ENCODE measurements at places on chromosomes 13 and 19.

DNA sequence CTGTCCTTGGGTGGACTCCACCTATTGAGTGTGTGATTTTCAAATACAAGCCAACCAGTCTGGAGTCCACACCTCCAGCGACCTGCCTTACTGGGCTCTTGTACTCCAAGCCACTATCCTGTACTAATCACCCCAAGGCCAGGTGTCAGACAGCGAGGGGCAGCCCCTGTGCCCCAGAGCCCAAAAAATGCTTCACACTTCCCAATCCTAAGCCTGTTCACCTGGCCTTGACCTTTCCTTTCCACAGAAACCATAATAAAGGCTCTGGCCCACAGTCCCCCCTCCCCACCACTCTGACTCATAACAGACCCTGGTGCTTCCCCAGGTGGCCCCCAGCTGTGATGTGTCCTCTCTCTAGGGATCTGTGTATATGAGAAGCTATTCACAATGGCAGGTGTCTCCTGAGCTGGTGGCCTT, 3.9 kb downstream of the CD209 start:
- DNase-seq = no peak

- no peak for DNase-seq
Observed at GRCh38 chr13:26052337-26052736, 521 bp upstream of the SHISA2 start.

DNA sequence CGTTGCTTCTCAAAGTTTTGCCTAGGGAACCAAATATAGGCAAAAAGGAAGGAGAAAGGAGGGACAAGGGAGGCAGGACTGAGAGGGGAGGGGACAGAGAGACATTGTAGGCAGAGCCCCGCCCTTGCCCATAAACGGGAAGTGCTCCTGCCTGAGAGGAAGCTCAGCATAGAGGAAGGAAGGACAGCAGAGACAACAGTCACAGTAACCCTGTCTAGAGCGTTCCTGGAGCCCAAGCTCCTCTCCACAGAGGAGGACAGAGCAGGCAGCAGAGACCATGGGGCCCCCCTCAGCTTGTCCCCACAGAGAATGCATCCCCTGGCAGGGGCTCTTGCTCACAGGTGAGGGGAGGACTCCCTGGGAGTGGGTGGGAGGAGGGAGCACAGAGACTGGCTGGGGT, at the start of gene CEACAM21:
Gene CEACAM21, plus strand, starts transcription at position 169 of the 400 bp plus-strand sequence. Its CDS starts 109 bp downstream, at position 278.
- peak; percentile 20 for DNase-seq

DNA sequence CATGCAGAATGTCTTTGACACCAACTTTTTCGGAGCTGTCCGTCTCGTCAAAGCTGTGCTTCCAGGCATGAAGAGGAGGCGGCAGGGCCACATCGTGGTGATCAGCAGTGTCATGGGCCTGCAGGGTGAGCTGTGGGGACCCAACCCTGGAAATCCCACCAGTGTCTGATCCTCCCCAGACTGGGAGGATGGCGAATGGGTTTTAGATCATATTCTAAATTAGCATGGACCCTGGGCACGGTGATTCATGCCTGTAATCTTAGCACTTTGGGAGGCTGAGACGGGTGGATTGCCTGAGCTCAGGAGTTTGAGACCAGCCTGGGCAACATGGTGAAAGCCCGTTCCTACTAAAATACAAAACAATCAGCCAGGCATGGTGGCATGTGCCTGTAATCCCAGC, 5.5 kb downstream of the RDH8 start:
- no peak for DNase-seq

DNA sequence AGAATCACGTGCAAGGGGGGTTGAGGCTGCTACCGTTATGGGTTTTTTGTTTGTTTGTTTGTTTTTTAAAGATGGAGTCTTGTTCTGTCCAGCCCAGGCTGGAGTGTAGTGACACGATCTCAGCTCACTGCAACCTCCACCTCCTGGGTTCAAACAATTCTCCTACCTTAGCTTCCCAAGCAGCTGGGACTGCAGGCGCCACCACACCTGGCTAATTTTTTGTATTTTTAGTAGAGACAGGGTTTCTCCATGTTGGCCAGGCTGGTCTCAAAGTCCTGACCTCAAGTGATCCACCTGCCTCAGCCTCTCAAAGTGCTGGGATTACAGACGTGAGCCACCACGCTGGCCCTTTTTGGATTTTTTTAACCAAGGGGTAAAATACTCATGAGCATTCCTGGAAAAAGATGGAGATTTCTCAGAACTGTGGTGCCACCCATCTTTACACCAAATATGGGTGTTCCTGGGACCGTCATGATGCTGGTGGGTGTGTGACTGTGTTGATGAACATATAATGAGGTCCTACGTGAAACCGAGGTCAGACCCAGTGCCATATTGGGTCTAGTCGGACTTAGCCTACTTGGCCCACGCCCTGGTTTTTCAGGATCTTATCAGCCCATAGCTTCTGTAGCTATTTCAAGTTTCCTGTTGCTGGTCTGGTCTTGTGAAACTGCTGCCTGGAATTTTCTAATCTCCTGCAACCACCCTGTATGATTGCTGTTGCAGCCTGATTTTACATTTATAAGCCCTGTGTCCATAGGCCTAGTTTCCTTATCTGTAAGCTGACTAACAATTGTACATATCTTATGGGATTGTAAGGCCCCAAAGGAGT, 6.2 kb downstream of the PPP1R15A start:
- DNase-seq = no peak

DNA sequence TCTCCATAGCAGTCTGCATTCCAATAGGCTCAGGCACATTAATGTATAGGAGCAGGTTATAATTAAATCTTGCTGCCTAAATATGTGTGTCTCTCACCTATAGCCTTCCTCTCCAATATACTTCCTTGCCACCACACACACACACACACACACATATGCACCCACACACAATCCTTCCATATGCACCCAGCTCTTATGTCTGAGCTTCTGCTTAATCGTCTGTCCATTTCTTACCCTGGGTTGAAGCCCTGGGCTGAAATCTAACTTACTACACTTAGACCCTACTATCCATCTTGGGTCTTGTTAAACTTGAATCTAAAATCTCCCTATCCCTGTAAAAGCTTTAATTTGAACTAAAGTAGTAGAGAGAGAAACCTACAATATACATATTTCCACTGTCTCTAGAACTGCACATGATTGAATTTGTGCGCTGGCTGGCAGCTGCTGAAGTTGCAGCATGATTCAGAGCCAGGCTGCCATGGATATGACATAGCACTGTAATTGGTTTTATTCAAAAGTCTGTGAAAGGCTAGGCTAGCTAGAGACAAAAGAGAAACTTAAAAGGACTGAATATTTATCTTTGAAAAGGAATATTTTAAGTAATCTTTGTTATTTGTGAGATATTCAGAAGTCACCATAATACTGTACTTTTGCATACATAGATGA, 25.7 kb upstream of the FREM2 start:
- no peak for DNase-seq

- DNase-seq = no peak
Observed at GRCh38 chr19:12485052-12485416, 418 bp upstream of the ZNF709 start.

DNA sequence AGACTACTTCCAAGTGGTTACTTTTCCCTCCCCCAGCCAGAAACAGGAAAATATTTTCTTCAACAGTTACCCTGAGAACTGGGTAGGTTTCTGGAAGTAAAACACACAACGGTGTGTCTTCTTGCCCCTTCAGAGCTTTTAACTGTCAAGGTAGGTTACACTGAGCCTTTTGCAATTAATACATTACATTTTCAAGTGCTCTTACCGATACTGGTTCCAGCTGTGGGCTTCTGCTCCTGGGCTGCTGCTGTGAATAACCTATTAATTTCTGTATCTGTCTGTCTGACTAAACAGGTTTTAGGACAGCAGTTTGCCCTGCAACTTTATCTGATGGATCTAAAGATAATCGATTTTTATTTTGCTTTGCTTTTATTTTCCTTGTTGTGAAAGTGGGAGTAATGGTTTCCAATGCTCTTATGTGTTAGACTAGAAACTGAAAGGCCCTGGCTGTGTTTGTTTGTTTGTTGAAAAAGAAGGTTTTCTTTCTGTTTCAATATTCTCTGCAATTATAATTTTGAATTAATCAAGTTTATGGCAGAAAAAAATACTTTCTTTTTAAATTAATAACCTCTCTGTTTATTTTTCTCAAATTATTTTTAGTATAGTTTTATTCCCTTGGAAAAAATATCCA, 196.7 kb upstream of the SLITRK6 start:
- DNase-seq = no peak

- DNase-seq = no peak
Observed at GRCh38 chr13:40193286-40194223, 472.9 kb downstream of the FOXO1 start.

- no peak for DNase-seq
Observed at GRCh38 chr13:100940658-100941057, 266.1 kb upstream of the TMTC4 start.

- no peak for DNase-seq
Observed at GRCh38 chr13:76474966-76475365, 411.2 kb downstream of the KCTD12 start.

GRCh38 chr13:33547035-33547434, 261.5 kb upstream of the STARD13 start:
- no peak for DNase-seq

- no peak for DNase-seq
Observed at GRCh38 chr13:35794734-35795389, 318.4 kb upstream of the MAB21L1 start.

GRCh38 chr13:77980592-77980991, 62.0 kb upstream of the EDNRB start:
- no peak for DNase-seq

DNA sequence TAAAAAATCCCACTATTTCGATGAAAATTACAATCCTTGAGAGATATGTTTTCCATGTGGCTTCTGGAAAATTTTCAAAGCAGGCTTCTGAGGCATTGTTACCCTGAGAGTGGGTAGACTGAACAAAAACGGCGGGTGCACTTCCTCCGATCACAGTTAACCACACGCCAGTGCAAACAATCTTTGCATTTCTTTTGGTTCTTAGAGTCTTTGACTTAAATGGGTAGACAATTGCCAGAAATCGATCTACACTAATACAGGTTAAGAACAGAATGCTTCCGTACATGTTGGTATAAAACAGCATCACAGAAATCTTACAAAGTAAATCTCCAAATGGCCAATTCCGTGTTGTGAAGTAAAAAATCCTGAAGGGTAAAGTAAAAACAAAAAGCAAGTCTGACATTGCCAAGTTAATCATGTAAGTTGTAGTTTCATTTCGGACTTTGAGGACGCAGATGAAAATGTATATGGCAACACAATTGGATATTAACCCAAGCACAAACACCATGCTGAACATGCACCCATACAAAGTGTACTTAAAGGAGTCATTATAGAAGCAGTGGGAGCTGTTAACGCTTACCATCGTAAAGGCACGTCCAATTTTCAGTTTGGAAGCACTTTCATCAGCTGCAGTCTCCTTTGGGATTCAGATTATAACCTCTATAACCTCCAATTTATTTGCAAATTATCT, 927 bp downstream of the LPAR6 start:
- no peak for DNase-seq

GRCh38 chr19:40755248-40755624, 4.2 kb downstream of the SNRPA start:
- no peak for DNase-seq

DNA sequence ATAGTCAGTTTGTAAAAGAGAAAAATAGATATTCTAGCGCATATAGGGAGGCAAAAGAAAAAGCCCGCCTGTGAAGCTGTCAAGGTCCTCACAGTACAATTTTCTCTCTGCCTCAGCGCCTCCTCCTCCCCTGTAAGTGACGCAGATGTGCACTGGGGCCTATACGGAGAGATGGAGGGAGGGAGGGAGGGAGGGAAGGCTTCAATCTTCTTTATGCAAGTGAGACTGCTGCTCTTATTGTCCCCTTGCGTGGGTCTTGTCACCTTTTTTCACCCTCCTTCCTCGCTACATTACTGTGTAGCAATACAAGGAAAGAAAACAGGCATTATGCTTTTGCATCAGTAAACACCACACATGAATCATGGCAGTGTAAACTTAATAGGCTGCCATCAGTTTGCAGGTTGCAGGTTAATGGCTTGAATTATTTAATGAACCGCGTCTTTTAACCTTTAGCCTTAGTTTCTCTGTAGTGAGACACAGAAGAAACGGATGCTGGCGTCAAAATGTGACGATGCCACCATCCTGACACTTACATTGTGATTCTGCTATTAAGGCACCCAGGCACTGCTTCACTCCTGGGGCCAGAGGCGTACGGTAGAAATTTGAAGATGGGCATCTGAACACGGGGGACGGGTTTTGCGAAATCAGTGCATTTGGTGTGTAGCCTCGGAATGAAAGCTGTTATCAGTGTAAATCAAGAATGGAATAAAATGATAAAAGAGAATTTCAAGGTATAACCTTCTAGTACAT, at the start of gene KLHL1:
Gene KLHL1, minus strand, starts transcription at position 97 of the 750 bp plus-strand sequence. CDS start 753 bp downstream, outside the sequence.
- no peak for DNase-seq

- DNase-seq = peak; percentile 11
Observed at GRCh38 chr13:66659701-66660467, 570.3 kb downstream of the PCDH9 start.

- DNase-seq = no peak
Observed at GRCh38 chr13:22735011-22735995, 445.5 kb upstream of the SGCG start.

DNA sequence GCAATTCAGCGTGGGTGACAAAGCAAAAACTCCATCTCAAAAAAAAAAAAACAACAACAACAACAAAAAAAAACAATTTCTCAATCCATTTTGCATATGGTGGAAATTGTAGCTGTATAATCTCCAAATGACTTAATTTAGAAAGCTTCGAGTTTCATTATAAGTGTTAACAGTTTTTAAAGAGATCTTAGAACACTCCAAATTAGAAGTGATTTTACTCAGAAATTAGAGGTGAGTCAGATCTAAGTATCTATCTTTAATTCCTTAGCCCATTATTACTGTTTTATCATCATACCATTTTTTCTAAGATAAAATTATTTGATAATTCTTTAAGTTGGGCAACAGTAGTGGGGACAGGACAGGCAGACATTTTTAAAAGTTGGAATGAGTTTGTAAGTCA, 60.5 kb downstream of the ZMYM2 start:
- DNase-seq = no peak

DNA sequence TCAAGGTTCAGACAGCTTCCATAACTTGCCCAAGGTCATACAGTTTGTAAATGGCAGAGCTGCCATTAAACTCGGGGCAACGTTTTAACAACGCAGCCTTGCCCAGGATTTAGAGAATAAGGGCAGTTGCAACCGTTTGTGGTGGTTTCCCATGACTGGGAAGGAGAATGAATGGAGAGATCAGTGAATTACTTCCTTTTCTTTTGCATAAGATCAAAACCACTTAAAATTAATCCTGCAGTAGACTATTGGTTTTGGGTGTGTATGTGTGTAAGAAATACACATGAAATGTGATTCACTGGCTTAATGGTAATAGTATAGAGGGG, 179.1 kb upstream of the MIR17HG start:
- DNase-seq = no peak

DNA sequence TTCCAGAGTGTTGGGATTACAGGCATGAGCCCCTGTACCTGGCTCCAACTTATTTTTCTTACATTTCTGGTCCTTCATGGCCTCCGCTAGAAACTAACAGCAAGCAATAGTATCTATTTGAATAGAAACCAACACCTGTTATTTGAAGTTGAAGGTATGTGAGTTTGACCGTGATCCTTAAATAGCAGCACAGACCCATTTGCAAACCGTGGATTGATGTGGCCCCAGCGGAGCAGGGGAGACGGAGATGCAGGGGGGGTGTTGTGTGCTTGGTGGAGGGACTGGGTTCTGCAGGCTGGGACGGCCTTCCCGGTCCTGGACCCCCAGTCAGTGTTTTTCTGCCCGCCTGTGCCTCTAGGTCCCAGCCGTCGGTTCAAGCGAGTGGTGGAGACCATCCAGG, 16.9 kb downstream of the TMEM150B start:
- DNase-seq = no peak

- no peak for DNase-seq
Observed at GRCh38 chr13:22061371-22061805, 390.5 kb downstream of the FGF9 start.

Measured in COLO829 (cell line).